ENCODE measurements at places on chromosomes 6 and 20. TPM values are rescaled to one million over a fixed set of nuclear protein-coding genes. Genes with fewer than 3 reads are reported as not detected.

EGFL8 gene
- 75.6 TPM for polyA plus RNA-seq

PGC gene
- not detected for polyA plus RNA-seq

SLC17A3 gene
- not detected for polyA plus RNA-seq

CLVS2 gene
- polyA plus RNA-seq = 16.8 TPM

EEF1A2 gene
- polyA plus RNA-seq = 690 TPM

SASH1 gene
- polyA plus RNA-seq = 60.3 TPM

CTCFL gene
- 0.24 TPM for polyA plus RNA-seq

DNA sequence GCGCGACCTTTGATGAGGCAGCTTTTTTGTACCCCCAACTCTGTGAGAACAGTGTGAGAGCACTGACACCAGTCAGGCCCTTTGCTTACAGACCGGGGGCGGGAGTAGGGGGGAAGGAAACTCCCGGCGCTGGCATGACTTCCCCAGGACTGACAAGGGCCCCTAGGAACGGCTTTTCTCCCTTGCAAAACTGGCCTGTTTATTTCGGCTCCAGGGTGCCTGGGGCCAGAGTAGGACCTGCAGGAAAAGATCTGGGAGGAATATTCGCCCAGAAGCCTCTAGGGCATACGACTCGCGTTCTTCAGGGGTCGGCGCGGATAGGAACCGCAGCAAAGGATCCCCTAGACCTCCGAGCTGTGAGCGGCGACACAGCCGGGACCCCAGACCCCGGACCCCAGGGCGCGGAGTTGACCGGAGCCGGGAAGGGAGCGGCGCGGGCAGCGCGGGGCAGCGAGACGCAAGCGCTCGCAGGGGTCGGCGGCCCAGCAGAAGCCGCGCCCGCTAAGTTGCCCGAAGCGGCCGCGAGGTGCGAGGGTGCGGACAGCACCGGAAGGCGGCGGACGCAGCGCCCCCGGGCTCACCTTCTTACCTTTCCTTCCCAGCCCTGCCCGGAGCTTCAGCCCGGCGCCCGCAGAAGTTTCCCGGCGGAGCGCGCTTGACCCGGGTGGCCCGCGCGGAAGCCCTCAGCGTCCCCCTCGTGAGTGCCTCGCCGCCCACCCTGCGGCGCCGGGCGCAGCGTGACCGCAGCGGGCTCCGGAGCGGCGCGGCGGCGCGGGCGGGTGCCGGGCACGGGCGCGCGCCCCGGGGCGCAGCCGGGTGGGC, at the start of gene POPDC3:
TSS of gene POPDC3 (minus strand) at position 771 of the 822 bp plus-strand sequence. CDS start 18,105 bp downstream, outside the sequence.
- DNase-seq = no peak

GRCh38 chr6:158366363-158366762, 54.1 kb downstream of the TULP4 start:
- no peak for DNase-seq

DNA sequence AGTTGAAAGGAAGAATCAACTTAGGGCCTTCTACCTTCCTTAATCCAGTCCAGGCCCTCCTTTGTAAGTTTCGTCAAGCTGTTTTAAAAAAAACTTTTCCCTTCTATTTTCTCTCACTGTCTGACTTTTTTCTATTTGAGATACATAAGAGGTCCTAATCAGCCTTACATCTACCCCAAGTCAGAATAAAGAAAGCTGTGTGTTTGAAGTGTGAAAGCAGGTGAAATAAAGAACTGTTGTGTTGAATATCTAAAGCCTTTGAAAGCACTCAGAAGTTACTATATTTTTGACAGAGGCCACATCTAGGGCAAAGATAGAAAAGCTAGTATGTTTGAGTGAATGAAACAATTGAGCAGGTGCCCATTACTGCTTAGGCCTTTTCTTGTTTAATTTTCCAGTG, 35.5 kb downstream of the SH3BGRL2 start:
- DNase-seq = no peak

DNA sequence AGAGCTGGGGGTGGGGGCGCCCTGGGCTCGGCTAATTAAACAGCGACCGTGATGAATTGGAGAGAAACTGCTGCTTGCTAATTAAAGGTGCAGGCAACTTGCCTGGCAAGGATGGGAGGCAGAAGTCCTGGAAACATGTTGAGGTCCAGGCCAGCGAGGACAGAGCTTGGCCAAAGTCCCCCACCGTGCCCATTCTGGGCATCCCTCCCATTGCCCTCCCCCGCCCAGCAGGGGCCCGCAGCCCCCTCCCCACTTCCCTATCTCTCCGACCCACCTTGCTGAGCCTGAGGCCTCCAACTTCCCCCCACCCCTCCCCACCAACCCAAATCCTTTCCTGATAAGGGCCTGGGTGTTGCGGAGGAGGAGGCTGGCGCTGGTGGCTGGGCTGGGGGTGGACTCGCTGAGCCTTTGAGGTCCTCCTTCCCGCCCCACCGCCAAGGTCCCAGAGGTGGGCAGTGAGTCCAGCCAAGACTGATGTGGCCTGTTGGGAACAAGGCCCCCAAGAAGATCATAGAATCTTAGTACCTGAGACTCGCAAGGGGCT, 23.3 kb downstream of the C20orf203 start:
- DNase-seq = no peak

DNA sequence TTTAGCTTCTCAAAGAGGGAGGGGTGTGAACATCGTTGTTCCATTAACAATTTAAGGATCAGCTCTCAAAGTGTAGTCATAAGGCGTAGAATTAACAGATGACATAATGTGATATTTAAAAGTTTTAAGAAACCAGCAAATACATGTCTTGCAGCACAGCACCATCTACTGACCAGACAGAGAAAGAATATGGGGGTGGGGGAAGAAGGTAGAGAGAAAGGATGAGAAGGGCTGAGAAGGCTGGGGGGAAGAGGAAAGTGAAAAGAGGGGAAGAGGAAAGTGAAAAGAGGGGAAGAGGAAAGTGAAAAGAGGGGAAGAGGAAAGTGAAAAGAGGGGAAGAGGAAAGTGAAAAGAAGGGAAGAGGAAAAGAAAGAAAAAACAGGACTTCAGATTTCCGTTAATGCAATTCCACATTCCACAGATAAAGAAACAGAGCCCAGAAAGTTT, 80.9 kb downstream of the HAO1 start:
- peak; percentile 43 for DNase-seq
